Kidney glomerular epithelial cell (primary cell): ENCODE measurements at places on chromosomes 11 and 22.
A peak's percentile ranks its signal among the peaks of the same experiment; 100 is the strongest.

DNA sequence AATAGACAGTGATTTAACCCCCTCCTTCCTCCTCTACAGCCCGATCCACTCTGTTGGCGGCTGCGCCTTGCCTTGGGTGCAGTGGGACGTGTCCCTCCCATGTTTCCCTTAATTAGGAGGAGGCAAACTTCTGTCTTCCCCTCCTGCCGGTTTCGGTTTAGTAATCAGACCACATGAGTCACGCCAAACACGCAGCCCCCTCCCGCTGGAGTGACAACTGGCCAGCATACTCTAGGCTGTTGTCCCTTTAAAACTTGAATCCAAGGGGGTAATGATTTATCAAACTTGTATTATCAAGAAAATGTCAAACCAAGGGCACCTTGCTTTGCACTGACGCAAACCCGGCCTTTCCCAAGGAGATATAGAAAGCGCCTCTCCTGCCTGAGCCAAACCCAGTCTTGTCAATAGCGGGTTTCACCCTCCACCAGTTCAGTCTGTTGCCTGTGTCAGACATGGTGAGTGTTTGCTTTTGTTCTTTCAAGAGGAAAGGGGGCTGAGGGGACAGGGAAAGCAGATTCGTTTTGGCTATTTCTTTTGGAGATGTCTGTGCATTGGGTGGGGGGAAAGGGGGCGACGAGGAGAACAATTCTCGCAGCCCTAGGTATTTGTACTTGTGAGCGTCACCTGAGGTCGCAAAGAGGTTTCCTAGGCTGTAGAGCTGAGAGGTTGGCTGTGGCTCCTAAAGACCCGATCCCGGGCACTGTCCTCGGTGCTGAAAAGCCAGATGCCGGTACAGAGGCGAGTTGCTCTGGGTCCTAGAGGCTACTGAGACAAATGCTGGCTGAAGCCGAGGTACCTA lies at the start of gene SLC6A5:
TSS of gene SLC6A5 (plus strand) at position 388 of the 799 bp plus-strand sequence. CDS start at position 453, 65 bp downstream.
- DNase-seq, result peak; percentile 27

GRCh38 chr22:25726241-25726640 lies 15.7 kb upstream of the MYO18B start:
- no peak for DNase-seq

- DNase-seq, result no peak
Measured at GRCh38 chr11:36073411-36074203, 129.7 kb downstream of the LDLRAD3 start.

GRCh38 chr11:13277768-13278608 lies at the start of gene BMAL1:
BMAL1 (plus strand) TSS chr11:13277790; CDS start chr11:13354309, 76,519 bp downstream.
- no peak for DNase-seq

DNA sequence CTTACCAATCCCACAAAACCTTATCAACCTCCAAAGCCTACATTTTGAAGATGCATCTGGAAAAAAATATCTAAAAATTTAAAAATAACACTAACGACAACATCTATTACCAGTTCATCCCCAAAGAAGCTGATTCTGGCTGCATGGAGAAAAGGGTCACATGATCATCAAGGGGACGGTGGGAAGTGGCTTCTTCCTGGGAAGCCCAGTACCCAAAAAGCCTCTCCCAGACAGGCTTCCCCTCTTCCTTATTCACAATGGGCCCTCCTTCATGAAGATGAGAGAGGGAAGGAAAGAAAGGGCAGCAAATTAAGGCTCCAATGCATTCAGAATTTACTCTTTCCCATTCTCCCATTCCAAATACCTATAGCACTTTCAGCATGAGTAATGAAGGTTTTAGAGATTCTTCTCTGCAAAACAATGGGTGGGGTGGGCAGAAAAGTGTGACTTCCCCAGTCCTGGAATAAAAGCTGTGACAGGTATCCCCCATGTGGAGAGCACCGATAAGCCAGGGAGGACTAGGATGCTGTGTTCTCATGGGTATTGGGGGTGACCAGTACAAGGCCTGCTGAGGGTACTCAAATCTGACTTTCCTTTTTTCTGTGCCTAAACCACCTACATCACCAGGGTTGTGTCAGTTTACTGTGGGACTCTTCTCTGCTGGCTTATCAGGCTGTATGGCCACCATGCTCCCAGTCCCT lies 88.2 kb downstream of the SIK3 start:
- peak; percentile 21 for DNase-seq

- no peak for DNase-seq
Measured at GRCh38 chr11:67628710-67629385, 889 bp downstream of the NUDT8 start.
